ENCODE measurements at places on chromosomes 2 and 18. TPM values are rescaled to one million over a fixed set of nuclear protein-coding genes. Genes with fewer than 3 reads are reported as not detected.

The ZDBF2 gene
- 13.1 TPM for total RNA-seq

The ATAD2B gene
- total RNA-seq = 7.9 TPM

The PUS10 gene
- 6.7 TPM for total RNA-seq

The CCDC85A gene
- total RNA-seq = not detected

The C1QL2 gene
- not detected for total RNA-seq

The GPR55 gene
- 0.13 TPM for total RNA-seq

The PRSS56 gene
- total RNA-seq = not detected

The L3MBTL4 gene
- 2.2 TPM for total RNA-seq

The SP110 gene
- total RNA-seq = 16.0 TPM

The ARHGEF33 gene
- total RNA-seq = not detected

The BUB1 gene
- 51.9 TPM for total RNA-seq

The HTR2B gene
- 0.13 TPM for total RNA-seq

The ALK gene
- total RNA-seq = 4.8 TPM

The DES gene
- 0.13 TPM for total RNA-seq

The SERPINB2 gene
- total RNA-seq = 0.35 TPM

The NEURL3 gene
- not detected for total RNA-seq

The RIOK3 gene
- total RNA-seq = 58.5 TPM

The PID1 gene
- total RNA-seq = 0.95 TPM

The PLA2R1 gene
- total RNA-seq = 0.11 TPM

The PTH2R gene
- not detected for total RNA-seq

The PLCD4 gene
- 0.32 TPM for total RNA-seq

The HOXD3 gene
- 4.9 TPM for total RNA-seq
